ENCODE measurements at places on chromosomes 12 and 14.

DNA sequence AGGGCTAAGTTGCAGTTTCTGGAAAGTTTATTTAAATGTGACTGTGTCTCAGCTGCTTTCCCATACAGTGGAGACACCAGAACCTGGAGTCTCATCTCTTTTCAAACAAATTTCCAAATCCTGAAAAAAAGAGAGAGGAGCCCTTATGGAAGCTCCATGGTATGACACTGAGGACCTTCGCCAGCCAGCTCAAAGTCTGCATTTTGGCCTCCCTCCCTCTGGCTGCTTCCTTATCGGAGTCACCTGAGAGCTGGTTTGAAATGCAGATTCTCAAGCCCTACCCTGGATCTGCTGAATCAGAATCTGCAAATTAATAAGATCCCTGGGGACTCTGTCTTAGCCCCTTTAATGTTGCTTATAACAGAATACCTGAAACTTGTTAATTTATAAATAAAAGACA, 21.7 kb upstream of the JDP2 start:
- DNase-seq, result no peak

DNA sequence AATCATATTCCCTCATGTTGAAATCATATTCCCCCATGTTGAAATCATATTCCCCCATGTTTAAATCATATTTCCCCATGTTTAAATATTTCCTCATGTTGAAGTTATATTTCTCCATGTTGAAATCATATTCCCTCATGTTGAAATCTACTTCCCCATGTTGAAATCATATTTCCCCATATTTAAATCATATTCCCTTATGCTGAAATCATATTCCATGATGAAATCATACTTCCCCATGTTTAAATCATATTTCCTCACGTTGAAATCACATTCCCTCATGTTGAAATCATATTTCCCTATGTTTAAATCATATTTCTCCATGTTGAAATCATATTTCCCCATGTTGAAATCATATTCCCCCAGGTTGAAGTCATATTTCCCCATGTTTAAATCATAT, 34.6 kb upstream of the ADGRD1 start:
- DNase-seq, result no peak

- DNase-seq, result no peak
Observed at GRCh38 chr14:33700052-33700451, 250.8 kb downstream of the EGLN3 start.

DNA sequence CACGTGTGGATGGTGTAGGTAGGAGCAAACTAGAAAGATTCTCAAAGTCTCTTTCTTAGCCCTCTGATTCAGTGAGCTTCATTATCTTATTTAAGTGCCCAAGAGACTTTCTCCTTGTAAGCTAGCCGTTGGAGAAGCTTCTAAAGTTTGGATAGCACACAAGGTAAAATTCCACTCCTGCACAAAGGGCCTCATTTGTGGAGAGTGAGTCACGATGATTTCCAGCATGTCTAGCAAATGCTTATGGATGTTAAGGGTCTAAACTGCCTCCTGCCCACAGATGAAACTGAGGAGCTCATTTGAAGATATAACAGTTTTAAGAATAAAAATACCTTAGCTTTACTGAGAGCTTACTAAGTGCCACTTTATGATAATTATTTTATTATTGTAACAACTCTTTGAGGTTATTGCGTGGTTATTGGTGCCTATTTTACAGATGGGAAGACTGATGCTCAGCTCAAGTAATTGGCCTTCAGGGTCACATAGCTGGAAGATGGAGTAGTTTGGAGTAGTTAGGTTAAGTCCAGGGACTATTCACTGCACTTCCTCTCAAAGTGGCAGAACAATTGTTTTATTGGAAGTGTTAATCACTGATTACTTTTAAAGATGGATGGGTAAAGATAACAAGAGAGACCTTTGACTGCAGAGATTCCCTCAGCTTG, 78.7 kb upstream of the HIF1A start:
- no peak for DNase-seq

- DNase-seq, result no peak
Observed at GRCh38 chr12:38890102-38890855, 15.1 kb downstream of the CPNE8 start.

DNA sequence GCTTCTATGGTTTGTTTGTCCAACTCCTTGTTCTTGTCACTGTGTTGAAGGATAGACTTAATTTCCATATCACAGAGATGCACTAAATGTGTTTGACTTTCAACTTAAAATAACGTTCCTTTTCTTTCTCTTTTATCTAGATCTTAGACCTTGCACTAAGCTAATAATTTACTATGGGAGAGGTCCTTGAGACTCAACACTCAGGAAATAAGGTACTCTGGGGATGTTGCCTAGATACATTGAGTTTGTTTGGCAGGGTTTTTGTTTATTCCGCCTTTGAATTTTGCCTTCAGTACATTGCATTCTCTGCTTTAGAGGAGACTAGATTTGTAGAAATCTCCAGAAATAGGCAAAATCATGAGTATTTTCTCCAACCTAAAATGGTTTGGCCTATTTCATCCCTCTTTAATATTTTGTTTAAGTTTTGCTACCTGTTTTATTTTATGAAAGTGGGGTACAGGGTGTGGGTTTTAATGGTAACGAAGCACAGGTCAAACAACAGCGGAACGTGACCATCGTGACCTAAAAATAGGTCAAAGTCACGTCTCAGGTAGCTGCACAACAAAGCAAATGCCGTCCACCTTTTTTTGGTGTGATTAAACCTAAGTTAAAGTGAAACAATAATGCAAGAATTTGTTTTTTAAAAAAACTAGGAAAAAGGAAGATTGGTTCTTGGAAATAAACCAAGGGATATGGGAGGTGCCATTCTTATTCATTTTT, 115.3 kb upstream of the CPSF6 start:
- no peak for DNase-seq

DNA sequence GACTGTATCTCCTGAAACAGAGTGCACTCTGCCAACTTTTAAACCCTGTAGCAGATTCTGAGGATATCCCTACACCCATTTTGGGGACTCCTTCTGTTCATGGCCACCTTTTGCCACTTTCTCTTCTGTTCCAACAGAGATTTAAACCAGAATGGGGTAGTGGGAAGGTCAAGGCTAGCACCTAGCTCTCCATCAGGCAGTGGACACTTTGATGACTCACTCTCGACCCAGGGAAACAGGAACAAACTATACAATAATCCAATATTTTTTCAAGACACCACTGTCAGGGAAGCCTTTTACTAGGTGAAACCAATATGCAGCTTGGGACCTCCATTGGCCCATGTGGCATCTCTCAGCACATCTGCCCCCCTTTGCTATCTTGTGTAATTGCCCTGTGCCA, 103.6 kb downstream of the DAAM1 start:
- DNase-seq, result no peak

DNA sequence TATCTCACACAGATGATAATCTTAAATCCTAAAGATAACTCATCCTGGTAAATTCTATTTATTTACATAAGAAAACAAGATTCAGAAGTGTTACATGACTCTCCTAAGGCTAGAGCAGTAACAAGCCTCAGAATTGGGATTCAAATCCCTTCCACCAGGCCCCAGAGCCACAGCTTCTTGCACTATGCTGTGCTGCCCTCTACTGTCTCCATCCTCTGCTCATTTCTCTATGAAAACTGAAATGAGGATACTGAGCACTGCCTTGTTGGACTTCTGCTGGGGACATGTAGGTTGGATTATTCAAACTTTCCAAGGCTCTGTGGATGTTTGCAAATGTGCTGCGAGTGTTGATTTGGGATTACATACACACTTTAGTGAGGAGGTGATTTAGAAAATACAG, 23.5 kb upstream of the C12orf50 start:
- DNase-seq, result no peak

- no peak for DNase-seq
Observed at GRCh38 chr14:81559385-81559784, 25.7 kb upstream of the SEL1L start.

GRCh38 chr14:68018598-68018997, 199.0 kb downstream of the RAD51B start:
- DNase-seq, result no peak
